ENCODE measurements at places on chromosomes 5 and 9. TPM values are rescaled to one million over a fixed set of nuclear protein-coding genes. Genes with fewer than 3 reads are reported as not detected.
A peak's percentile ranks its signal among the peaks of the same experiment; 100 is the strongest.

Gene PAXX
- total RNA-seq, result 64.4 TPM

Gene KCNN2
- total RNA-seq, result not detected

GRCh38 chr9:108053555-108054061, 564.0 kb upstream of the KLF4 start:
- H3K27me3 ChIP-seq, result no peaks in the 10 kb centered on the region
- DNase-seq, result no peak
- H3K36me3 ChIP-seq, result no peaks in the 10 kb centered on the region
- no peak overlapping the region for H3K4me3 ChIP-seq
- no peak overlapping the region for H3K27ac ChIP-seq

Gene TEK
- not detected for total RNA-seq

DNA sequence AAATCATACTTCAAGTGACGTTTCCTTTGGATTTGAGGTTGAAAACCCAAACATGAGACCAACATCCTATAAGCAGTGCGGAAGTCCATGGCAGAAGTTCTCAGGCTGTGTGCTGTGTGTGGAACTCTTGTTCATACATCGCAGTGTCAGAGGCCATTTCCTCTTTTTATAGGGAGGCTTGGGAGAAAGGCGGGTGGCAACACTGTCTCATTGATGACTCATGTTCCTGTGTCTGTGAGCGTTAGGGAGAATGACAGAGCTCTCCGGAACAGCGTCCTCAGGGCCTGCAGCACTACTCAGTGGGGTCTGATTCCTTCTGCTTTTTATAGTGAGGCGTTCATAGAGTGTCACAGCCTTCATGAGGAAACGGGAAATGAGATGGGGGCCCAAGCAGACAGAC, 98.8 kb upstream of the BASP1 start:
- H3K4me1 ChIP-seq, result peaks cover 3% of the 10 kb centered on the region
- no peak for DNase-seq
- H3K36me3 ChIP-seq, result no peaks in the 10 kb centered on the region
- no peak overlapping the region for H3K27ac ChIP-seq
- H3K4me3 ChIP-seq, result no peak overlapping the region

GRCh38 chr9:136397643-136398042, 2.3 kb downstream of the SNAPC4 start:
- H3K36me3 ChIP-seq, result peaks cover 36% of the 10 kb centered on the region
- H3K27me3 ChIP-seq, result no peaks in the 10 kb centered on the region
- no peak overlapping the region for H3K4me3 ChIP-seq
- H3K4me1 ChIP-seq, result peaks cover 38% of the 10 kb centered on the region

GRCh38 chr5:56494300-56494731, 261.2 kb upstream of the ANKRD55 start:
- H3K4me1 ChIP-seq, result peaks cover 25% of the 10 kb centered on the region
- no peak overlapping the region for H3K4me3 ChIP-seq
- H3K36me3 ChIP-seq, result no peaks in the 10 kb centered on the region
- no peaks in the 10 kb centered on the region for H3K27me3 ChIP-seq

DNA sequence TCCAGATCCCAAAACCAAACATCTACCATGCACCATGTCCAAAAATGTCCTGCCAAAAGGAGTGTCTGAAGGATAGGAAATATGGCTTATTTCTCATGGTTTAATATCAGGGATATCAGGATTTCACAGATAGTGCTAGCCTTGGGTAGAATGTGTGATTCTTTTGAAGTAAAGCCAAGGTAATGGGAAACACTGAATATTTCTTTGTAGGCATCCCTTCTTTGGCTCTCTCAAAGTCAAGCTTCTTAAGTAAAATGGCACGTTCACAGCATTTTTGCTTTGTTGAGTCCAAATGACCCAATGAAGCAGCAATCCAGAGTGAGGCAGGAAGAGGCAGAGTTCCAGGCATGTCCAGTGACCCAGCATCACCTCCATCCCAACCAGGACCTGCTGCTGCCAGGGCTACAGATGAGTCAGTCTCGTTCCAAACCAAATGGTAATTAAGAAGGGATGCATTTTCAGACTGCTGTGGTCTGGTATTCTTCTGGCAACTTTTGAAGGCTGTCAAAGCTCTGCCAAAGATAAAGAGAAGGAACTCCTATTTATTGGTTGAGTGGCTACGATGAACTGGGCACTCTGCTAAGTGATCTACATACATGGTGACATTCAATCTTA, 678.8 kb upstream of the KLF4 start:
- no peaks in the 10 kb centered on the region for H3K36me3 ChIP-seq
- no peak overlapping the region for H3K4me3 ChIP-seq
- no peak overlapping the region for H3K27ac ChIP-seq
- DNase-seq, result no peak

- no peaks in the 10 kb centered on the region for H3K27me3 ChIP-seq
- H3K27ac ChIP-seq, result no peak overlapping the region
- H3K36me3 ChIP-seq, result no peaks in the 10 kb centered on the region
- no peak overlapping the region for H3K4me3 ChIP-seq
- DNase-seq, result no peak
Measured at GRCh38 chr5:155898284-155898683, 428.7 kb upstream of the SGCD start.

GRCh38 chr9:17906176-17906840, 327.4 kb downstream of the SH3GL2 start:
- H3K27ac ChIP-seq, result no peak overlapping the region
- H3K4me1 ChIP-seq, result no peaks in the 10 kb centered on the region
- peaks cover 10% of the 10 kb centered on the region for H3K27me3 ChIP-seq

Gene OMD
- total RNA-seq, result not detected

- no peak overlapping the region for H3K4me3 ChIP-seq
- no peak overlapping the region for H3K27ac ChIP-seq
- DNase-seq, result no peak
Measured at GRCh38 chr5:35884773-35885172, 28.1 kb downstream of the IL7R start.

DNA sequence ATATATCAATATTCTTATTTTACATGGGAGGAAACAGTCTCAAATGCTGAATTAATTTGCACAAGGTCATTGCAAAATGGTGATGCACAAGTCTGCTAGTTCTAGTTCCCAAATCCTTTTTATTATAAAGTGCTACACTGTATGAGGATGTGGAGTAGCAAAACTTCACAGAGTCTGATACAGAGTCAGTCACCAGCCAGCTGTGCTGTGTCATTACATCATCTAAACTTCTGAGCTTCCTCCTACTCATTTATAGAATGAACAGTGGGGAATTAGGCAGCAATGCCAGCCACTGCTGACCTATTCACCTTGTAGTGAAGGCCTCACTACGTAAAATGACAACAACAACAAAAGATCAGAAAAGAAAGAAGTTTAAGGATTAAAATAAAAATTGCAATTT, 357.8 kb downstream of the TMEM167A start:
- peaks cover 3% of the 10 kb centered on the region for H3K4me1 ChIP-seq
- H3K4me3 ChIP-seq, result no peak overlapping the region
- DNase-seq, result no peak
- peaks cover 2% of the 10 kb centered on the region for H3K27me3 ChIP-seq

DNA sequence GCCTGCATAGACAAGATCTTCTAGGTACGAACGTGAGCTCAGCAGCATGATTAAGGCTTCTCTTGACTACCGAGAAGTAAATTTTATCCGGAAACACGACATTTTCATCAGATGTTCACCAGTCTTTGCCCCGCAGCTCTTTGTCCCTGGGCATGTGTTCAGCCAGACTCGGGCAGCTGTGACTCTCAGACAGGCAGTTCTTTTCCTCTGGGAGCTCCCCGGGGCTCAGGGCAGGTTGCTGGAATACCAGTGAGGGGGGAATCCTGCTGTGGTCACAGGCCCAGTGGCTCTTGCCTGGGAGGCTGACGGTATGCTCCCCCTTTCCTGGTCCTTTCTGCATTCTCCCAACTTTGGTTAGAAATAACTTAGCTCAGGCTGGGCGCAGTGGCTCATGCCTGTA, 186.1 kb downstream of the GNA14 start:
- H3K27ac ChIP-seq, result no peak overlapping the region
- H3K27me3 ChIP-seq, result peaks cover 5% of the 10 kb centered on the region
- H3K4me1 ChIP-seq, result peaks cover 18% of the 10 kb centered on the region
- H3K4me3 ChIP-seq, result no peak overlapping the region

DNA sequence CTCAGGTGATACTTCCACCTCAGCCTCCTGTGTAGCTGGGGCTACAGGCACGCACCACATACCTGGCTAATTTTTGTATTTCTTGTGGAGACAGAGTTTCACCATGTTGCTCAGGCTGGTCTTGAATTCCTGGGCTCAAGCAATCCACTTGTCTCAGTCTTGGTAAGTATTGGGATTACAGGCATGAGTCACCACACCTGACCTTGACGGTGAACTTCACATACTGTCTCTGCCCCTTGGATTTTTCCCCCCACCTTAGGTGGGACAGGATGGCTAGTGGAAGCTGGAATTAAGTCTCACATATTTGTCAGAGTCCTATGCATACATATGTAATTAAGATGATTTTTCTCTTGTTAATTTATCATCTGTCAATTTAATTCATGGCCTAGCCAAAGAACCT, 20.9 kb upstream of the RFK start:
- no peak overlapping the region for H3K4me3 ChIP-seq
- no peak overlapping the region for H3K27ac ChIP-seq
- no peak for DNase-seq
- H3K4me1 ChIP-seq, result peaks cover 33% of the 10 kb centered on the region
- peaks cover 14% of the 10 kb centered on the region for H3K36me3 ChIP-seq

- H3K4me1 ChIP-seq, result no peaks in the 10 kb centered on the region
- H3K36me3 ChIP-seq, result no peaks in the 10 kb centered on the region
Measured at GRCh38 chr5:43416803-43417394, 4.7 kb upstream of the CCL28 start.

Gene ANXA2R
- total RNA-seq, result 25.1 TPM

- H3K27ac ChIP-seq, result no peak overlapping the region
- peaks cover 2% of the 10 kb centered on the region for H3K4me1 ChIP-seq
- H3K36me3 ChIP-seq, result no peaks in the 10 kb centered on the region
- H3K27me3 ChIP-seq, result peaks cover 17% of the 10 kb centered on the region
- H3K4me3 ChIP-seq, result no peak overlapping the region
Measured at GRCh38 chr9:87831159-87831558, 51.5 kb upstream of the SPATA31E1 start.

Gene APBA1
- 7.8 TPM for total RNA-seq

Gene IFNB1
- 0.68 TPM for total RNA-seq

- no peaks in the 10 kb centered on the region for H3K27me3 ChIP-seq
- H3K27ac ChIP-seq, result no peak overlapping the region
- H3K36me3 ChIP-seq, result no peaks in the 10 kb centered on the region
- no peak overlapping the region for H3K4me3 ChIP-seq
- H3K4me1 ChIP-seq, result no peaks in the 10 kb centered on the region
Measured at GRCh38 chr9:27929841-27930240, 356.6 kb upstream of the C9orf72 start.

Gene BARHL1
- not detected for total RNA-seq

GRCh38 chr5:157747766-157748700, 4.5 kb downstream of the LSM11 start:
- no peak overlapping the region for H3K27ac ChIP-seq
- H3K4me3 ChIP-seq, result no peak overlapping the region
- DNase-seq, result no peak
- peaks cover 39% of the 10 kb centered on the region for H3K4me1 ChIP-seq

- H3K27me3 ChIP-seq, result no peaks in the 10 kb centered on the region
- no peak overlapping the region for H3K27ac ChIP-seq
- no peak for DNase-seq
- H3K4me3 ChIP-seq, result no peak overlapping the region
Measured at GRCh38 chr5:132416306-132417009, 46.9 kb downstream of the SLC22A5 start.

- DNase-seq, result no peak
- H3K27ac ChIP-seq, result no peak overlapping the region
- H3K27me3 ChIP-seq, result peaks cover 3% of the 10 kb centered on the region
- H3K36me3 ChIP-seq, result no peaks in the 10 kb centered on the region
- no peaks in the 10 kb centered on the region for H3K4me1 ChIP-seq
Measured at GRCh38 chr9:38526591-38526990, 93.8 kb downstream of the ANKRD18A start.

DNA sequence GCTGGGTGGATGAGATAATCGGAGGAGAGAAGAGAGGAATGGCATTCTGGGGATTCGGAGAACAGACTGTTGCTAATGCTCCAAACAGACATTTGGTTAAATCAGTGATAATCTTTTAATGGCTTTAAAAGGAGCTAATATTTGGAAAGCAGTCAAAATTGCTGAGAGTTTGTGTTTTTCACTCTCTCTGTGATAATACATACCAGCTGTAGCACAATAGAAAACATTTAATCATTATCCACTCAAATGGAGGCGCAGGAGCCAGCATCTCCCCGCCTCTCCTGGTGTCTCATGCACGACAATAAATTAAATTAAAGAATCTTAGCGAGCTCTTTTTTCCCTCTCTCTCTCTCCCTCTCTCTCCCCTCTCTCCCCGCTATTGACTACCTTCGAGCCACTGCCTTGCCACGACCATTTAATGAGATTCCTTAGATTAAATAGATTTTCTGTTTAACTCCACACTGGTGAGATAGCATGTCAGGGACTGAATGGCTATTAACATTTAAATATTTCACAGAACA, 268.6 kb upstream of the MVB12B start:
- H3K27me3 ChIP-seq, result peaks cover 4% of the 10 kb centered on the region
- no peaks in the 10 kb centered on the region for H3K4me1 ChIP-seq
- no peak for DNase-seq
- H3K4me3 ChIP-seq, result no peak overlapping the region
- H3K36me3 ChIP-seq, result no peaks in the 10 kb centered on the region

DNA sequence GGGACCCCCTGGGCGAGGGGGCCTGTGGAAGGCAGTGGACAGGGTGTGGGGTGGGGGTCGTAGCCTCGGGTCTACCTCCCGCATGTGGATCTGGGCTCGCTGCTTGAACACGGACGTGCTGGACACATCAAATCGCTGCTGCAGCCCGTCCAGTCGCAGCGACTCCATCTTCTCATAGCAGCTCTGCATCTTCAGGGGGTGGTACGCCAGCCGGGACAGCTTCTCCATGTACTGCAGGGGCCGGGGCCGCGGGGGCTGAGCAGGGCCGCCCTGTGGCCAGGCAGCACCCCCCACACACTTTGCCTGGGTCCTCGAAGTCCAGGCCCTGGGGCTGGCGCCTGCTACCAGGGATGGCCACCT, 57.6 kb downstream of the LRSAM1 start:
- peaks cover 22% of the 10 kb centered on the region for H3K36me3 ChIP-seq
- H3K4me1 ChIP-seq, result no peaks in the 10 kb centered on the region
- H3K27me3 ChIP-seq, result no peaks in the 10 kb centered on the region

- peaks cover 14% of the 10 kb centered on the region for H3K4me1 ChIP-seq
- H3K36me3 ChIP-seq, result peaks cover 81% of the 10 kb centered on the region
- DNase-seq, result no peak
- H3K27me3 ChIP-seq, result no peaks in the 10 kb centered on the region
- no peak overlapping the region for H3K4me3 ChIP-seq
- peak overlapping the region; percentile 30 for H3K27ac ChIP-seq
Measured at GRCh38 chr9:71734950-71735349, 33.4 kb downstream of the CEMIP2 start.

Gene TMEFF1
- total RNA-seq, result 0.18 TPM

Gene KLHL3
- total RNA-seq, result 2.8 TPM

DNA sequence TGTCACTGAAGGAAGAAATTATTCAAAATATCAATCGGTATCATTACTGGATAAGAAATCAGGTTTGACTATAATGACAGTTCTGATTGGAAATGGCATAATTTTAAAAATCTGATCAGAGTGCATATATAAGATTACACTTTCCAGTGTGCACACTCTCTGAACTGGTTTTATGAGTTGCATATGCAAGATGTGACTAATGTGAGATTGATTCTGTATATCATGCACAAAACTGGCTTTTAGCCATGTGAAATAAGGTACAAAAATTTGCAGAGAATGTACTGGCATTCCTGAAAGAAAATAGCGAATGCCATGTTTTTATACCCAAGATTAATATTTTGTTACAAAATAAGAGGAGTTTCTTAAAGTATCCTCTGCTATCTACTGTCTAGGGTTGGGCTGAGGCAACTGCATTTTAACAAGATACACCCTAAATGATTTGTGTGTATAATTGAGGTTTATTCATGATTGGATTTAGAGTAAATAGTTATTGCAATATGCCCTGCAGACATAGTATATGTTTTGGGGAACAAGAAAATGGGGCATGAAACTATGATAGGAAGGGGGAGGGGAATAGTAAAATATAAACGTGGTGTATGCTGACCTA, 70.7 kb downstream of the LNPEP start:
- peaks cover 22% of the 10 kb centered on the region for H3K4me1 ChIP-seq
- no peak overlapping the region for H3K4me3 ChIP-seq
- no peak for DNase-seq

Data from activated CD4-positive, alpha-beta memory T cell treated with anti-CD3 and anti-CD28 coated beads, Interleukin-2, amount 10 ng/mL, durations not matched to agents 7 days and 5 days (primary cell).